Mononuclear cell (primary cell): ENCODE measurements at places on chromosomes 3 and 15. TPM values are rescaled to one million over a fixed set of nuclear protein-coding genes. Genes with fewer than 3 reads are reported as not detected.

PLOD2 gene
- 1.8 TPM for total RNA-seq

CD200 gene
- total RNA-seq, result 6.9 TPM

SLC51A gene
- total RNA-seq, result 0.31 TPM

RAB43 gene
- 28.1 TPM for total RNA-seq

SPESP1 gene
- 0.21 TPM for total RNA-seq

TATDN2 gene
- total RNA-seq, result 27.8 TPM

ALDH1A3 gene
- total RNA-seq, result 0.10 TPM

LYSMD2 gene
- total RNA-seq, result 18.1 TPM

NCKIPSD gene
- 6.3 TPM for total RNA-seq

TRIM71 gene
- total RNA-seq, result 0.10 TPM

KLHL18 gene
- total RNA-seq, result 14.2 TPM

FURIN gene
- total RNA-seq, result 66.7 TPM

LDHAL6B gene
- total RNA-seq, result not detected

PKM gene
- total RNA-seq, result 470 TPM

CNTN4 gene
- not detected for total RNA-seq

BTD gene
- total RNA-seq, result 16.7 TPM

RETNLB gene
- not detected for total RNA-seq

PRTG gene
- total RNA-seq, result under 0.01 TPM

SMARCC1 gene
- 57.0 TPM for total RNA-seq

TMCC1 gene
- total RNA-seq, result 17.1 TPM

VEPH1 gene
- total RNA-seq, result 8.8 TPM

ZNF80 gene
- 1.2 TPM for total RNA-seq

GPR27 gene
- 5.1 TPM for total RNA-seq

ISLR gene
- not detected for total RNA-seq

SYNPR gene
- total RNA-seq, result not detected
